ENCODE measurements at places on chromosomes 6 and 20.

- no peak for DNase-seq
Observed at GRCh38 chr6:161586887-161587286, 313.0 kb upstream of the AGPAT4 start.

DNA sequence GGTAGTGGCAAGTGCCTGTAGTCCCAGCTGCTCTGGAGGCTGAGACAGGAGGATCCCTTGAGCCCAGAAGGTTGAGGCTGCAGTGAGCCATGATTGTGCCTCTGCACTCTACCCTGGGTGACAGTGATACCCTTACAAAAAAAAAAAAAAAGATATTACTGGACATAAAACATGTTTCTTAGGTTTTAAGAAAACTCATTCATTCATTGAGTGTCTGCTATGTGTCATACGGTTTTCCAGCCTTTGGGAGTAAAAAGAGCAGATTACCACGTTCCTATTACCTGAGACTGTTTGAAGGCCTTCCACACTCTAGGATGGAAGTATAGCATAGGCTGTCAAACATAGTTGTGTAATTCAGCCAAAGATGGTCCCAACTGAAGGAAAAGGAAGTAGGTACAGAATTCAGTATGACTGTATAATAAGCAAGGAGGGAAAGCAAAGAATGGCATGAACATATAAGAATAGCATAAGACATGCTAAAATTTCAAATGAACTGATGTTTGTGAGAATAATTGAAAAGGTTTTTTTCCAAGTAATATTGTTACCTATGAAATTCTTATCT, 22.0 kb downstream of the STXBP5 start:
- DNase-seq: no peak

DNA sequence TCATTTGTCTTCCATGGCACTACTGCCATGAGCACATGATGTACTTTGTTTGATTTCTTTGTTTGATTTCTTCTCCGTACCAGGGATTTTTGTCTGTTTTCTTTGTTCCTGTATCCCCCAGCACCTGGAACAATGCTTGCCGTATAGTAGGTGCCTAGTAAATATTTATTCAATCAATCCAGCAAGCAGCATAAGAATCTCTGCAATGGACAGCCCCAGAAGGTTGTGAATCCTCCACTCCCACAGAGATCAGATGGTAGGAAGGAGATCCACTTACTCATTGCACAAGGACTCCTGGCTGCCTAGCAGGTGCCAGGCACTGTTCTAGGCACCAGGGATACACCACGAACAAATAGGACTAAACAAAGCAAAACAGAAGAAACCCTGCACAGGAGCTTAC, 6.7 kb upstream of the SYNJ2 start:
- no peak for DNase-seq

- DNase-seq: no peak
Observed at GRCh38 chr20:48986899-48987298, 59.2 kb upstream of the CSE1L start.

GRCh38 chr20:43837856-43838702, 76.6 kb upstream of the TOX2 start:
- DNase-seq: no peak

- DNase-seq: no peak
Observed at GRCh38 chr20:11870411-11870810, 47.3 kb upstream of the BTBD3 start.

DNA sequence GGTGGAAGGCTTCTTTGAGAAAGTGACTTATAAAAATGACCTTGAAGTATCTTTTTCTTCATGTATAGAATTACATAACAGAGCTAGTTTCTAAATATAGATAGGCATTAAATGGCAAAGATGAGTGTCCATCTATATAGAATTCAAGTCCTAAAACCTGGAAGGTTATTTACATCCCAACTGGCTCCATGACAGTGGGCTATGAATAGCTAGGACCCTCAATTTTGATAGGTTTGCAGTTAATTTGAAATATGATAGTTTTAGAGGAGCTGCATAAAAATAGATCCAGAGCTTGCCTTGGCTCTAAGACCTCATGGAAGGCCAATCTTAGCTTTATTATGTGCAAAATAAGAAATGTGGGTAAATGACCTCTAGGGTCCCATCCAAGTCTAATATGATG, 310.6 kb upstream of the CITED2 start:
- no peak for DNase-seq

GRCh38 chr20:46006022-46006705, 2.5 kb upstream of the MMP9 start:
- DNase-seq: no peak

DNA sequence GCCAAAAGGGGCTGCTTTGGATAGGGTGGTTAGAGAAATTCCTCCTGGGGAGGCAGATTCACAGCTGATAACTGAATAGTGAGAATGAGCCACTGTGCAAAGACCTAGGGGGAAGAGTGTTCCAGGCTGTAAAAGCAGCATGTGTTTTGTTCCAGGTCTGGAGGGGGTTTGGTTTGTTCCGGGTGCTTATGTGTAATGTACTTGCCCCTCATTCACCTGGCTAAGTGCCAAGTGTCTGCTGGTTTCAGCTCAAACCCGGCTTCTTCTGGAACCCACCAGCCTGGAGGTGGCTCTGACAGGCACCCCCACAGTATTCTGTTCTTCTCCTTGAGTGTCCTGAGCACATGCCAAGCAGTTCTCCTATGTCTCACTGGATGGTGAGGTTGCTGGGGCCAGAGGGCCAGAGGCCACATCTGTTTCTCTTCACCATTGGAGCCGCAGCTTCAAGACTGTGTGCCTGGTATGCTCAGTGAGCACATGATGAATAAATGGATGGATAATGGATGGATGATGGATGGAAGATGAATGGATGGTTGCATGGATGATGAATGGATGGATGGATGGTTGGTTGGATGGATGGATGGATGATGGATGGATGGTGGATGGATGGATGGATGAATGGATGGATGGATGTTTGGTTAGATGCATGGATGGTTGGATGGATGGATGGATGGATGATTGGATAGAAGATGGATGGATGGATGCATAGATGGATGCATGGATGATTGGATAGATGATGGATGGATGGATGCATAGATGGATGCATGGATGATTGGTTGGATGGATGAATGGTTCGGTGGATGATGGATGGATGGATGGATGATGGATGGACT, 227.6 kb downstream of the BMP7 start:
- DNase-seq: no peak

GRCh38 chr6:168542301-168542700, 101.3 kb downstream of the SMOC2 start:
- no peak for DNase-seq

- peak; percentile 58 for DNase-seq
Observed at GRCh38 chr20:4195499-4195898, 180.1 kb upstream of the RNF24 start.

DNA sequence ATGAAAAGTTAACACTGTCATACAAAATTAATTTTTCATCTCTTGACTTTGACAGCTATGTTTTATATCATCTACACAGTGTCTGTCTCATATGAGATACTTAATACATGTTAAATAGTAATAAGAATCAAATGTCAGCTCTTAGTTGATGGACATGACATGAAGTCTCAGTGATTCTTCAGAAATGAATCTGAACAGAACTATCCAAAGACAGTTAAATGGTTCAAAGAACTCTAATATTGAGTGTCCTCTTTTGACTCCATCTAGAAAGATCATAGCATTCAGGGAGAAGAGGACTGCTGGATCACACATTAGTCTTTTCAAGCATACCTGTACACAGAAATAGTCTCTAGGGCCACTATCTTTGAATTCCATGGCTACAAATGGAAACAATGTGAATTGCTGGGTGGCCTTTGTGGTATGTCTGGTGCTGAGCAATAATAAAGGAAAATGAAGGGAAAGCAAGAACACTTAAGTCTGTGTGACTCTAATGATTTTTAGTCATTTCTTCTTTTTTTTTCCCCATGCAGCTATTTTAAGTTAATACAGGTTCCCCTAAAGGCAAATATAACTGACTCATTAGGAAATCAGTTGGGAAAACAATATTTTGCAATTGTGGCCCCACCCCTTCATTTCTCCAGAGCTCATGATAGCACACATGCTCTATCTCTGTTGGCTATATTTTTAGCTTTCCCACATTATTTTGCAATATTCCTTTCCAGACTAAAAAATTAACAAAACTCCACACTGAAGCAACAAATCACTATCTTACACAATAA, 367.5 kb downstream of the GRIK2 start:
- DNase-seq: peak; percentile 96

- no peak for DNase-seq
Observed at GRCh38 chr20:63878899-63879663, 14.0 kb downstream of the TPD52L2 start.

GRCh38 chr20:58475466-58475865, 39.7 kb downstream of the APCDD1L start:
- DNase-seq: no peak

DNA sequence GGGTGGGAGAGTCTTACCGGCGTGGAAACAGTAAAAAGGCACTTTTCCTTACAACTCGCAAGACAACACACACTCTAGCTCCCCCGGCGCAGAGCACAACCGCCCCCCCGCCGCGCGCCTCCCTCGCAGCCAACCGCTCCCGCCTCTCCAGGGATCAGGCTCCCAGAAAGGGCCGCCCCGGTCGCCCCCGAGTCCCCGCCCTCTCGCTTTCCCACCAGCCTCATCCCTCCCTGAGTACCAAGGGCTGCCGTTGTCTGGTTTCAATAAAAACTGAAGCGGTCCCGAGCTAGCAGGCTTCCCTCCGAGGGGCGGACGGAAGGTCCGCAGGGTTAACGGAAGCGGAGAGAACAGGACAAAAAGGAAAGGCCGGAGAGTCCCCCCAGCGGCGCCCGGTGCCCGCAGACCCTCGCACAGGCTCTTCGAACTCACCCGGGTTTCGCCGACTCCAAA, 804 bp downstream of the ELOVL5 start:
- DNase-seq: peak; percentile 87

- DNase-seq: no peak
Observed at GRCh38 chr6:85412911-85413430, 36.9 kb upstream of the NT5E start.

GRCh38 chr6:168370310-168370991, 50.9 kb upstream of the DACT2 start:
- DNase-seq: no peak

- no peak for DNase-seq
Observed at GRCh38 chr20:19774135-19774933, 16.3 kb downstream of the RIN2 start.

- DNase-seq: peak; percentile 32
Observed at GRCh38 chr6:115443825-115444478, 616.7 kb downstream of the FRK start.

DNA sequence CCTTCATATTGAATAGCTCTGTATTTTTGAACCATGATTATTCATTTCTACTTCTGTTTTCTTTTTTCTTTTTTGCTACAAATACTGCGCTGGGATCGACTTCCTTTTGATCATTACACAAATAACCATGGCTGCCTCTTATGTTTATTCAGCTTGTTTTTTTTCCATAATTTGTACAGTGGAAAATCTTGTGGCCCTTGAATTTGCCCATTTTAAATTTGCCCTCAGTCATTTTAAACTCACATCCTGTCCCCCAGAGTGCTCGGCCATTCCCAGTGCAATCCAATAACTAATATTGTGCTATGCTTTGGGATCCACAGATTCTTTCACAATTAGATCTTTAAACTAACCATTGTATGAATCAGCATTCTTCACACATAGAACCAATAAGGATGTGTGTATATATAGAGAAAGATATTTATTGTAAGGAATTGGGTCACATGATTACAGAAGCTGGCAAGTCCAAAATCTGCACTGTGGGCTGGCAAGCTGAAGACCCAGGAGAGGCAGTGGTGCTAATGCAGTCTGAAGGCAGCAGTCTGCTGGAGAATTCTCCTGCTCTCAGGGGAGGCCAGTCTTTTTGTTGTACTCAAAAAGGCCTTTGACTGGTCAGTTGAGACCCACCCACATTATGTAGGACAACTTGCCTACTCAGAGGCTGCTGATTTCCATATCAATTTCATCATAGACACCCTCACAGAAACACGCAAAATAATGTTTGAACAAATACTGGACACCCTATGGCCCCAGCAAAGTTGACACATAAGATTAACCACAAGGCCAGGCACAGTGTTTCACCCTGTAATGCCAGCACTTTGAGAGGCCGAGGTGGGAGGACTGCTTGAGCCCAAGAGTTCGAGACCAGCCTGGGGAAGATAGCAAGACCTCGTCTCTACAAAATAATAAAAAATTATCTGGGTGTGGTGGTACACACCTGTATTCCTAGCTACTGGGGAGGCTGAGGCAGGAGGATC, 147.1 kb downstream of the MTHFD1L start:
- DNase-seq: no peak

DNA sequence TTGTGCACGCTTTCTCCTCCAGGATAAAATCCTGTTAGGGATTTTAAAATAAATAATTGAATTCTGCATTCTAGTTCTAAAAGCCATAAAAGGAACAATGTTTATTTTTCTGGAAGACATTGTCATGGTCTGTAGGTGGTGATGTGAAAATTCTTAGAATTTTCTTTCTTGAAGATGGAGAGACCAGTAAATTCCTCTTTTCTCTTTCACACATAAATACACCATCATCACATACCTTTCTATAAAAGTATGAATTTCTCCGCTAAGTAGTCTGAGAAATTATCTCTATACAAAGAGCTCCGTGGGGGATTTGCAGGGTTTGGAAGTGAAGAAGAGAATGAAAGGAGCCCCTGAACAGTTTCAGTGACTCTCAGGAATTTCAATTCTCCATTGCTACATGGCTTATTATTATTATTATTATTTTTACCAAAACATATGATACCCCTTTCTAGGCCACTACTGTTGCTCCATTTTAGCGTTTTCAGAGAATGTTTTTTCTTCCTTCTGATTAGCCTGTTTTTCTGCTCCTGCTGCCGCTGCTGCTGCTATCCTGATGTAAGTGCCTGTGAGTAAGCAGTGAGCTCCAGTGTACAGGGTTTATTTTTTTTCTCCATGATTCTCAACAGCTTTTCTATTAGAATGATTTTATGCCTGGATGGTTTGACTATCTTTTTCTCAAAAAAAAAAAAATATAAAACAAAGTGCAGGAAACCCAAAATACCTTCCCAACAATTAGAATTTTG, 145.8 kb downstream of the SAMD5 start:
- DNase-seq: peak; percentile 56

DNA sequence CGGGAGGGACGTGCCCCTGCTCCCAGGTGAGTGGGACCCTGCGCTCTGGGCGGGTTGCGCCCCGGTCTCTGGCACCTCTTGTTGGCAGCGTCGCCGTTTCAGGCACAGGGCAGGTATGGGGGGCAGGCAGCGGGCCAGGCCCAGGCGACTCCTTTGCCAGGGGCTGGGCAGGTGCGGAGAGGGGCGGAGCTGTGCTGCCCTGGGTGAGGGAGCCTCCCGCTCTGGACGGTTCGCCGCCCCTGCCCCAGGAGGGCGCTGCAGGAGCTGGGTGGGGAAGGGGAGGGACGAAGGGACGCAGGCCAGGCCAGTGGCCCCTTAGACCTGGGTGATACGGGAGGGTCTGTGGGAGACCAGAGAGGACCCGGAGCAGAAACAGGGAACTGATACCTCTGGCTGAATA, 663.9 kb upstream of the DEFB115 start:
- no peak for DNase-seq

GRCh38 chr6:131378874-131379273, 194.2 kb upstream of the ARG1 start:
- DNase-seq: no peak

- peak; percentile 87 for DNase-seq
Observed at GRCh38 chr6:56292505-56293181, 45.3 kb upstream of the COL21A1 start.

GRCh38 chr6:14880677-14881076, 365.2 kb upstream of the JARID2 start:
- no peak for DNase-seq

GRCh38 chr20:34165018-34165619, 53.1 kb upstream of the EIF2S2 start:
- peak; percentile 45 for DNase-seq

- no peak for DNase-seq
Observed at GRCh38 chr6:54856129-54856528, 9.6 kb downstream of the FAM83B start.

Data from adipocyte (in vitro differentiated cells).